ENCODE measurements at places on chromosomes 7 and 10.

GRCh38 chr7:55005241-55005851 lies 13.5 kb upstream of the EGFR start:
- no peak overlapping the region for H3K4me3 ChIP-seq
- H3K4me1 ChIP-seq = no peaks in the 10 kb centered on the region
- H3K27me3 ChIP-seq = peaks cover 20% of the 10 kb centered on the region
- H3K27ac ChIP-seq = no peak overlapping the region
- no peaks in the 10 kb centered on the region for H3K36me3 ChIP-seq

GRCh38 chr7:158424011-158424410 lies 163.6 kb downstream of the PTPRN2 start:
- no peak overlapping the region for H3K4me3 ChIP-seq
- no peaks in the 10 kb centered on the region for H3K4me1 ChIP-seq
- H3K36me3 ChIP-seq = no peaks in the 10 kb centered on the region
- no peak for ATAC-seq

GRCh38 chr7:134474828-134475227 lies 15.9 kb upstream of the AKR1B1 start:
- peaks cover 6% of the 10 kb centered on the region for H3K27me3 ChIP-seq
- H3K36me3 ChIP-seq = no peaks in the 10 kb centered on the region

DNA sequence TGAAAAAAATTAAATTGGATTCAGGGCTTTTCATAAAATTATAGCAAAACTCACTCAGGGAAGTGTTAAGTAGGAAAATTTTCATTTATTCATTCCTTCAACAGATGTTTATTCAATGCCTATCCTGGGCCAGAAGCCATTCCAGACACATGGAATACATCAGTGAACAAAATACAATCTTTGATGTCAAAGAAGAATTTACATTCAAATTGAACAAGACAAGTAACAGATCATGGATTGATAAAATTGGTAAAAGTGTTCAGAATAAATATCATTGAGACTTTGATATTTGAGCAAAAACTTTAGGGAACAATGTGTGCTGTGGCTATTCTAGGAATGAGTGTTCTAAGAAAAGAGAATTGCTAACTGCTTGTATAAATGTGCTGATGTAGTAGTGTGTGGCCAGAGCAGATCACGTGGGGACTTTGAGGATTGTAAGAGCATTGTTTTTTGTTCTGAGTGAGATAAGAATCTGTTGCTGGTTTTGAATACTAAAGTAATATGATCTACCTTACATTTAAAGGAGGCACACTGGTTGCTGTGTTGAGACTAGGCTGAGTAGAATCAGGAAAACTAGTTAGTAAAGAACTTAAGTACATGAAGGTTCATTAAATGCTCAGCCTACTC lies 957.2 kb downstream of the PCDH15 start:
- H3K27me3 ChIP-seq = no peaks in the 10 kb centered on the region
- H3K4me1 ChIP-seq = no peaks in the 10 kb centered on the region
- no peak for ATAC-seq
- H3K27ac ChIP-seq = no peak overlapping the region
- no peaks in the 10 kb centered on the region for H3K36me3 ChIP-seq
- H3K4me3 ChIP-seq = no peak overlapping the region

- ATAC-seq = no peak
- no peaks in the 10 kb centered on the region for H3K27me3 ChIP-seq
- H3K36me3 ChIP-seq = peaks cover 100% of the 10 kb centered on the region
- H3K4me1 ChIP-seq = peaks cover 54% of the 10 kb centered on the region
- H3K27ac ChIP-seq = peak overlapping the region; percentile 99
- H3K4me3 ChIP-seq = peak overlapping the region; percentile 39
Measured at GRCh38 chr10:6022660-6023059, 39.5 kb downstream of the IL2RA start.

- no peak overlapping the region for H3K4me3 ChIP-seq
- H3K36me3 ChIP-seq = no peaks in the 10 kb centered on the region
- peaks cover 4% of the 10 kb centered on the region for H3K27me3 ChIP-seq
- no peak overlapping the region for H3K27ac ChIP-seq
- H3K4me1 ChIP-seq = no peaks in the 10 kb centered on the region
Measured at GRCh38 chr10:20922033-20922432, 24.9 kb upstream of the NEBL start.

GRCh38 chr10:121886997-121887622 lies 40.7 kb downstream of the ATE1 start:
- H3K36me3 ChIP-seq = peaks cover 44% of the 10 kb centered on the region
- H3K27me3 ChIP-seq = no peaks in the 10 kb centered on the region
- no peak overlapping the region for H3K4me3 ChIP-seq
- H3K4me1 ChIP-seq = peaks cover 7% of the 10 kb centered on the region
- peak overlapping the region; percentile 30 for H3K27ac ChIP-seq
- peak; percentile 70 for ATAC-seq

GRCh38 chr7:96596120-96596826 lies 113.4 kb downstream of the SEM1 start:
- H3K4me1 ChIP-seq = no peaks in the 10 kb centered on the region
- no peak overlapping the region for H3K27ac ChIP-seq
- H3K4me3 ChIP-seq = no peak overlapping the region
- no peaks in the 10 kb centered on the region for H3K36me3 ChIP-seq

GRCh38 chr10:18414061-18414460 lies 237.3 kb downstream of the NSUN6 start:
- no peaks in the 10 kb centered on the region for H3K36me3 ChIP-seq
- no peaks in the 10 kb centered on the region for H3K4me1 ChIP-seq
- H3K4me3 ChIP-seq = no peak overlapping the region
- H3K27ac ChIP-seq = no peak overlapping the region
- H3K27me3 ChIP-seq = peaks cover 20% of the 10 kb centered on the region
- no peak for ATAC-seq

DNA sequence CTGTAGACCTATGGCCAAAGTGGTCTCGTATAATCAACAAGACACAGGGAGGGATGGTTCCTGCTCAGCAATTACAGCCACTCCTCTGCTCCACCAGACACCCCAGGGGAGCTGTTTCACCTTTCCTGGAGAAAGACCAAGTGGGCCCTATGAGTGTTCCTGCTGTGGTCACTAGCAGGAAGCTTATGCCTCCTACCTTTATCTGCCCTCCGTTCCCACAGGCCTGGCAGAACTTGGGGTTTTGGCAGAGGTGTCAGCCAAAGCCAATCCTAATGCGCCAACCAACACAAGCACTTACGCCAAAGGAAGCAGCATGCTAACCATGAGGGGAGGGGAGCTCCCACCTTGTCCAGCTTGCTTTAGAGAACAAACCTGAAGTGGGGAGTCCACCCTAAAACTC lies 31.2 kb downstream of the XPNPEP1 start:
- peak; percentile 45 for ATAC-seq
- H3K4me1 ChIP-seq = peaks cover 42% of the 10 kb centered on the region

GRCh38 chr10:47254611-47255010 lies 45.4 kb upstream of the GDF10 start:
- peaks cover 20% of the 10 kb centered on the region for H3K4me1 ChIP-seq
- no peak overlapping the region for H3K27ac ChIP-seq
- H3K4me3 ChIP-seq = no peak overlapping the region
- ATAC-seq = no peak
- no peaks in the 10 kb centered on the region for H3K27me3 ChIP-seq

- H3K27ac ChIP-seq = no peak overlapping the region
- no peak for ATAC-seq
- H3K4me1 ChIP-seq = no peaks in the 10 kb centered on the region
- no peaks in the 10 kb centered on the region for H3K27me3 ChIP-seq
- H3K36me3 ChIP-seq = no peaks in the 10 kb centered on the region
Measured at GRCh38 chr7:122750389-122750788, 47.7 kb upstream of the RNF148 start.

DNA sequence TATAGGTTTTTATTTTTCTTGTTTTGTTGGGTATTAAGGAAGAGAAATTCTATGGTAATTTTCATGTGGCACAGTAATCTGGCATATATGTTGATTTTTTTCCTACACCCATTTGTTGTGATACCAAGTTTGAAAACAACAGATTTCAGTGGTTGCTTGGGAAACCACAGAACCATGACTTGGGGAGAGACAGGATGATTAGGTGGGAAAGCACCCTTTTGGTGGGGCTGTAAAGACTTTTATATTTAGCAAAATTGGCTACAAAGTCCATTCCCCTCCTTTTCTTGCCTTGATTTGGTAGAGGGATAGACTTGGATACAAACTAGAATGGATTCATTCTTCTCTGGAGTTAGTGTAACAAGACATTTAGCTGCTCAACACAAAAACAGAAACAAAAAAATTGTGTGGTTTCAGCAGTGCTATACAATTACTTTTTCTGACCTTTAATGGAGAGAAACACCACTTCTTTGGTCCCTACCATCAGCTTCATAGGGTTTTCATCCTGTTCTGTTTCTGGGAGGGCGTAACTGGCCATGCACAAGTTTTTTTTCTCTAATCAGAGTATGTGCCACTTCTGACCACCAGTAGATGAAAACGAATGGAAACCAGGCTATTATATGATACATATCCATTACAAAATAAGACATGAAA lies 52.7 kb downstream of the FIGNL1 start:
- peak; percentile 55 for ATAC-seq
- peaks cover 60% of the 10 kb centered on the region for H3K4me1 ChIP-seq

- no peak overlapping the region for H3K27ac ChIP-seq
- no peak overlapping the region for H3K4me3 ChIP-seq
- H3K4me1 ChIP-seq = no peaks in the 10 kb centered on the region
- H3K27me3 ChIP-seq = peaks cover 4% of the 10 kb centered on the region
Measured at GRCh38 chr10:70549962-70550458, 52.5 kb downstream of the PRF1 start.

DNA sequence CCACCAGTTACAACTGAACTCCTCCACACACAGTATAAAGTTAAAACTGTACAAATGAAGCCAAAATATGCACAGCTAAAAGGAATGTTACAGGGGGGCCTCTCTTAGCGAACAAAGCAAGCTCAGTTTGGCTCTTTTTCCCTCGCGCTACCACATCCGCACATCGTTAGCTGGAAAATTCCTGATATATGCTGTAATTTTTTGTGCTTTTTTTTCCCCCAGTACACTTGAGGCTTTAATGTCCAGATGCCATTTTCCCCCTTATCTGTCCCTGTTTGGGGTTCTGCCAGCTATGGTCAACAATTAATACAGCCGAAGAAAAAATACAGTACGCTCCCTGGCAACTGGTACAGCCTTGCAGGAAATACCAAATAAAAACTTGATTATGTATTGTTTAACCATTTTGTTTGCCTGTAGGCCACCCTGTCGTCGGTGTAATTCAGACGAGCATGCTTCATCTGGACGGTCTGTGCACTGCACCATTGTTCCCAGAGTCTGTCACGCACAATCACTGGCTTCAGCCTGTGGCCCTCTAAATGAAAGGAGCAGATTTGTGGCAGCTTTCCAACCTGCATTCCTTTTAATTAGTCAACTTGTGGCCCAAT lies 108.1 kb upstream of the FAM133B start:
- no peak overlapping the region for H3K27ac ChIP-seq
- H3K36me3 ChIP-seq = peaks cover 72% of the 10 kb centered on the region

DNA sequence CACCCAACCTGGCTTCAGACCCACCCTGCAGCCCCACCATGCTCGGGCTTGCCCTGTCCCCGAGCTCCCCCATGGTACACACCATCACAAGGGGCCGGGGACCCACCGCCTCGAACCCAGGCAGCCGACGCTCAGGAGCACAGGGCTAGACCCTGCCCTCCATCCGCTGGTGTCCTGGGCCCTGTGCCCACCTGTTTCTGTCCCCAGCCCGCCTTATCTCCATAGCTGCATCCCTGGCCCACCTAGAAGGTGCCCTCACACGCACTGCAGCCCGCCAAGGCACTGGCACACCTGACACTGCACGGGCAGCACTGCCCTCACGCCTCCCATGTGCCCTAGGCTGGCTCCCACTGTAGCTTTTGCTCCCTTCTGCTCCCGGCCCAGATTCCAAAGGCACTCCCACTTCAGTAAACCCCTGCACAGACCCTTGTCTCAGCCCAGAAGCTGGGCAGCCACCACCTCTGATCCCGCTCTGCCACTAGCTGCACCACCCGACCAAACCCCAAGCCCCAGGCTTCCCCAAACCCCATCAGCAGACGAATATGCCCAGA lies 17.1 kb downstream of the YKT6 start:
- no peak for ATAC-seq
- peaks cover 12% of the 10 kb centered on the region for H3K36me3 ChIP-seq
- no peaks in the 10 kb centered on the region for H3K27me3 ChIP-seq
- no peaks in the 10 kb centered on the region for H3K4me1 ChIP-seq
- no peak overlapping the region for H3K4me3 ChIP-seq
- H3K27ac ChIP-seq = no peak overlapping the region

DNA sequence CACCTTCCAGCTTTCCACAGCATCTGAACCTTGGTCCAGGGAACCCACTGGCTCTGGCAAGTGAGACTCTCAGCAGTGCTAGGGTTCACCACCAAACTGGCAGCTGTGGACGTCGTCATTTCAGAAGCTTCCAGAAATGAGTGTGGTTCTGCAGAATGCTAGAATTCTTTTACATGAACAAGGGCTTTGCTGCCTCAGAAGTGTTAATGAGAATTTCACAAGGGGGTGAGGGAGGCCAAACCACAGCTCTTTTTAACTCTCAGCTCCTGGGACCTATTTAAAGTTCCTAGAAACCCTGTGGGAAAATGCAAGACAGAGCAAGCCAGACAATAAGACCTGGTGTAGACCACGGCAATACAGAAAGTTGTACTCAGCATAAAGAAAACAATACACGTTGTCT lies 129.3 kb upstream of the BET1 start:
- H3K27me3 ChIP-seq = peaks cover 8% of the 10 kb centered on the region
- H3K27ac ChIP-seq = no peak overlapping the region
- no peak for ATAC-seq
- H3K36me3 ChIP-seq = no peaks in the 10 kb centered on the region

GRCh38 chr10:86055928-86056327 lies 310.7 kb downstream of the GRID1 start:
- no peak overlapping the region for H3K4me3 ChIP-seq
- peaks cover 13% of the 10 kb centered on the region for H3K27me3 ChIP-seq
- H3K4me1 ChIP-seq = no peaks in the 10 kb centered on the region
- no peak for ATAC-seq

DNA sequence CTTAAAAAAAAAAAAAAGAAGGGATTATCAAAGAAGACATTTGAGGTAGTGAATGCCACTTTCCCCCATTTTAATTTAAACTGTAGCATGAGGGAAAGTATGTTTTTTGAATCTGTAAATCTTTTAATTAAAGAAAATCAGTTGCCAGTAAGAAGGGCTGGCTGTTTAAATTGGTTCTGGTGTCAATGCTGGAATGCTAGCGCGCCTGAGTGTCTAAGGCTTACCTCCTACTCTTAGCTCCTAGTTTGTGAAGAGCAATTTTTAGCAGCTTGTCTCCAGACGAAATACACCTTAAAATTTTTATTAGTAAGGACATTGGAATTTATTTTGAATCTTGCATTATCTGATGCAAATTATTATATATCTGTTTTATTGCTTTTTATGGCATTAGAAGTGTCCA lies 54.1 kb downstream of the UBE3C start:
- no peak overlapping the region for H3K4me3 ChIP-seq
- no peaks in the 10 kb centered on the region for H3K4me1 ChIP-seq
- peak overlapping the region; percentile 43 for H3K27ac ChIP-seq
- H3K27me3 ChIP-seq = no peaks in the 10 kb centered on the region

DNA sequence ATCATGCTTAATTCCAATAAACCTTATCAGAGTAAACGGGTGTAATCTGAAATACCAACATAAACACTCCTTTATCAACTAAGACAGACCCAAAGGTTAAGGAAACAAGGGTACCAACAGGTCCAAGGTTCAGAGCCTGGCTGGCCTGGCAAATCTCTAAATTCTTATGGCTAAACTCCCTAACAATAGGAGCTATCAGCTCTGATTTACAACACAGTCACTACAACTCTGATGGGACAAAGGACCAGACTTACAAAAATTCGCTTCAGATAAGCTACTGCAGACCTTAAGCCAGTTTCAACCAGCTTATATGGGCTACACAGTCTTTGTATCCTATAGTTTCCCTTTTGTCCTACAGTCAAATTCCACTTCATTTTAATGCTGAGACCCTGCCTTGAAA lies 381.9 kb downstream of the ZWINT start:
- no peak overlapping the region for H3K4me3 ChIP-seq
- no peaks in the 10 kb centered on the region for H3K36me3 ChIP-seq
- no peaks in the 10 kb centered on the region for H3K27me3 ChIP-seq
- H3K27ac ChIP-seq = no peak overlapping the region
- no peaks in the 10 kb centered on the region for H3K4me1 ChIP-seq
- no peak for ATAC-seq
